Stimulated activated CD8-positive, alpha-beta memory T cell treated with anti-CD3 and anti-CD28 coated beads, Interleukin-7, amount 100 ng/mL, for 1 hour (primary cell): ENCODE measurements at places on chromosomes 13 and 19.

DNA sequence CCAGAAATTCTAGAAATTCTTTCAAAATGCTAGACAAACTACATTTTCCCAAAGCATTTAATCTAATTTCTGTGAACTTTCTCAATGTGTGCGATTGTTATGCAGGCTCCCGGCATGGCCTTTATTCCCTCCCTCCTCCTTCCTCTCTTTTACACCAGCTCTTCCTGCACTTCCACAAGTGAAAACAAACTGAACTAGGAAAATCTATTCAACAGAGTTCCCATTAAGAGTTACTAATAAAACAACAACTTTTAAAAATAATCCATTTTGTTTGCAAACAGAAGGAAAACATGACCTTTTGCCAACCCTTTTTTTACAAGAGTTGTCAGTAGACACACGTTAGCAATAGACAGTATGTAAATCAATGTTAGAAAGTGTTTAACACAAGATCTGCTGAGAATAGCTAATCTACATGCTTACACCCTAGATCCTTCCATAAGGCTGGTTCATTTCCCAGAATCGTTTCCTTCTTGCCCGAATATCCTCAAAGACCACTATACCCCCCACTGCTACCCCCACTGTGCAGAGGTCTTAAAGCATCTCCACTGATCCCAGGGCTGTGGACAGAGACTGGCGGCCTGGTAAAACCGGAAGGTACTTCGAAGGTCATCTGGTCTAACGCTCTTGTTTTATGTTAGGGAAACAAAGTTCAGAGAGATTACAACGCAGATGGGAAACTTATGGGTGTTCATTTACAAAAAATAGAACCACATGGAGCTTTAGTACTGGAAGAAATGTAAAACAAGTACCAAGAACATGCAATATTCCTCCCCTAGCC is 98.0 kb downstream of the FOXO1 start:
- no peak for DNase-seq

GRCh38 chr13:39675904-39676303 is 20.4 kb downstream of the COG6 start:
- no peak for DNase-seq

GRCh38 chr13:106696140-106696539 is 128.2 kb upstream of the ARGLU1 start:
- DNase-seq: no peak

DNA sequence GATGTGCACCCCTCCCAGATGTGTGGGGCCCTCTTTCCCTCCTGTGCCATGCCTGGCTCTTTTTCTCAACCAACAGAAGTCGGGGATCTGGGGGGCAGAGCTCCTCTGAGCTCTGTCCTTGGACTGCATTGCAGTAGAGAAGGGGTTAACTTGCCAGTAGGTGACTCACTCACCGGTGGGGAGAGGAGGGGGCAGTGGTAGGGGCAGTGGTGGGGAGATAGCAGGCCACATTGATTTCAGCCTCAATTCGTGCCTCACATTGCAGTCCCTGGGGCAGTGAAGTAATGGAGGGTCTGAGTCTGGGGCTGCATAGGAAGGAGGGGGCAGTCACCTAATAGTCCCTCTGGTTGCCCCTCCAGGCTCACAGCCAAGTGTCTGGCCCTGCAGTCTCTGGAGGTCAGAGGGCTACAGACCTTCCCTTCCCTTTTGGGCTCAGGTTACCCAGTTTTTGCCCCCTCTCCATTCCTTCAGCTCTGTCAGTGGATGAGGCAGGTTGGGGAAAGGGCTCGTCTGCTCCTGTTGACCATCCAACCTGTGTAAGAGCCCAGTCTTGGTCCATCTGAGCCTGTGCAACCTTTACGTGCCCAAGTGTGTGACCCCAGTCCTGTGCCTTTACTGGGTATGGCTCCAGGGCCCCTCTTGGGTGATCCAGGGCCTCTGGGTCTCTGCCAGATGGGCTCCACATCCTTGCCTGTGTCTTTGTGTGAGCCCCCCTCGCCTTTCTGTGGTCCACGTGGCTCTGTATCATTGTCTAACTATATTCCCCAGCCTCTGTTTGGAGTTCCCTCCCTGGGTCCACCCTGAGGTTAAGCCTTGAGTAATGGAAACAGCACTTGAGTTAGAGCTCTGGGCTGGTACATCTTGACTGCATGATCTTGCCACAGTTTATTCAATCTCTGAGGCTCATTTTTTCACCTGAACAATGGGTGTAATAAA is 13.0 kb downstream of the CIC start:
- DNase-seq: no peak

GRCh38 chr13:74114202-74114601 is 20.0 kb downstream of the KLF12 start:
- DNase-seq: no peak

DNA sequence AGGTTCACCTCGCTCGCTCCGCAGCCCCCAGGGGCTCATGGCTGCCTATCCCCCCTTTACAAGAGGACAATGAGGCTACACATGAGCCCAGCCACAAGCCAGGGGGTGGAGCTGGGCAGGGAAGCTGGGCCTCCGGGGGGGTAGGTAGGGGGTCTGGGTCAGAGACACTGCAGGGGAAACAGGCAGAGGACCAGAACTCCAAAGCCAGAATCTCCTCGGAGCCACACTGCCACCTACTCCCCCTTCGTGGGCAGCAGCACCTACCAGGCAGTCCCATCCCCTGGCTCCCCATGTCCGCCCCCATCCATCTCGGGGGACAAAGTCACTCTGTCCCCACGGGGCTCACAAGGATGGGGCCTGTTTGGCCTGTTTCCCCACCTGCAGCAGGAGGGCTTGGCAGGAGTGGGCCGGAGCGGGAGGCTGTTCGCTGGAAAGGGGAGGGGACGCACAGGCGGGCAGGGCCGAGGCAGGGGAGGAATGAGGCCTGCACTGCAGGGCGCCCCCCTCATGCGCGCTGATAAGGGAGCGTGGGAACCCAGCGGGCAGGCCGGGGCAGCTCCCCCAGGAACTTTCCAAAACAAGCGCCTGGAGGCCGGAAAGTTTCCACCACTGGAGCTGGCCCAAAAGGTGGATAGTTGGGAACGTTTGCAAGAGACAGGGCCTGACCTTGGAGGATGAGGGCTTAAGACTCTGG is 545 bp upstream of the ISYNA1 start:
- no peak for DNase-seq

DNA sequence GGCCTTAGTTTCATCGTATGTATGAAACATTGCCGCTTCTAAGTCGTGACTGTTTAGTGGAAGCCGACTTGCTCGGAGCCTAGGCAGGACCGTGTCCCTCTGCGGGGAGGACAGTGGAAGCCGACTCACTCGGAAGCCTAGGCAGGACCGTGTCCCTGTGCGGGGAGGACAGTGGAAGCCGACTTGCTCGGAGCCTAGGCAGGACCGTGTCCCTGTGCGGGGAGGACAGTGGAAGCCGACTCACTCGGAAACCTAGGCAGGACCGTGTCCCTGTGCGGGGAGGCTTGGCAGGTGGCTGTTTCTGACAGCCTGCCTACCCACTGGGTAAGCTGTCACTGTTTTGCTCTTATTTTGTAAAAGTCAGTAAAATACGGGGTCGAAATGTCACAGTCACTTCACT is 20.4 kb upstream of the DCUN1D2 start:
- no peak for DNase-seq

GRCh38 chr19:19063183-19064097 is at the start of gene SLC25A42:
SLC25A42 (plus strand) TSS chr19:19063994; CDS start chr19:19096125, 32,131 bp downstream.
- DNase-seq: peak; percentile 97

DNA sequence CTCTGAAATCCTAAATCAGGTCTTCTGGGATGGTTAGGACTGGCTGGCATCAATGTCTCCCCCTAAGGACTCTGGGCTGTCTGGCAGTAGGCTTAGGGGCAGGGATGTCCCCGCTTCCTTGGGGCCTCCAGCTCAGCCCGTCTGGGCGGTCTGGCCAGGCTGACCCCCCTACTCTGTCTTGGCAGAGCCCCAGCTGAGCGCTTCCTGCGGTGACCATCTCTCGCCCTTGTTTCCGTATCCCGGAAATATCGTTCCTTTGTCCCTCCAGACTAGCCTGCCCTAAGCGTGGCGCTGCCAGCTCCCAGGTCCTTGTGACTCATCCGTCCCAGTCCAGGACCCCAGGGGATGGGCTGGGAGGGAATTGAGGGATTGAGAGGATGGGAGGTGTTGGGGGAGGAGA is 11.3 kb downstream of the GTPBP3 start:
- no peak for DNase-seq

GRCh38 chr19:39874404-39874803 is 28.2 kb upstream of the FBL start:
- DNase-seq: no peak

- DNase-seq: no peak
These were observed 904.8 kb upstream of the PCDH20 start for GRCh38 chr13:62320129-62321108.
